ENCODE measurements at places on chromosomes 1 and 21.

DNA sequence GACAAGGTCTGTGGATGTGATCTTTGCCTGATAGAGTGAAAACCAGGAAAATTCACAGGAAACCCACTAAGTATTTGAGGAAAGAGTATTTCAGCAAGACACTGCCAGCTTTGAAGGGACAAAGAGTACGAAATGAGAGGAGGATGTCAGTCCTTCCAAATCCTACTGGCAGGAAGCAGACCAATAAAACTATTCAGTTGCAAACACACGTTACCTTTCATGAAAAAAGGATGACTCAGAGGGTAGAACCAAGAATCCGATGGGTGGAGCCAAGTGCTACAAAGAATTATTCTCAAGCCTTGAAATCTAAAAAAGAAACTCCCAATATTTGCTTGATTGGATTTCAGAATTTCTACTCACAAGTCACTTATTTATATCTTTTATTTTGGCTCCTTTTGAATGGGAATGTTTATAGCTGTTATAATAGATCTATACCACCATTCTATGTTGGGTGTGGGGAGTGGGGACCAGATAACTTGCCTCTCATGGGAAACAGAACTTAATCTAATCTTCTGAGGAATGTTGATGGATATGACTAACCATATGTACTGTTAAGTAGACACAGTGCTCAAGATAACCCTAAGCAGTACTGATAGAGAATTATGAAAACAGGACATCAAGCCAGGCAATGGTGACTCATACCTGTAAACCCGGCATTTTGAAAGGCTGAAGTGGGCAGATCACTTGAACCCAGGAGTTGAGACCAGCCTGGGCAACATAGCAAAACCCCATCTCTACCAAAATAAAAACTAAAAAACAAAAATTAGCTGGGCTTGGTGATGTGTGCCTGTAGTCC, 19.3 kb upstream of the HEATR1 start:
- no peak for DNase-seq

DNA sequence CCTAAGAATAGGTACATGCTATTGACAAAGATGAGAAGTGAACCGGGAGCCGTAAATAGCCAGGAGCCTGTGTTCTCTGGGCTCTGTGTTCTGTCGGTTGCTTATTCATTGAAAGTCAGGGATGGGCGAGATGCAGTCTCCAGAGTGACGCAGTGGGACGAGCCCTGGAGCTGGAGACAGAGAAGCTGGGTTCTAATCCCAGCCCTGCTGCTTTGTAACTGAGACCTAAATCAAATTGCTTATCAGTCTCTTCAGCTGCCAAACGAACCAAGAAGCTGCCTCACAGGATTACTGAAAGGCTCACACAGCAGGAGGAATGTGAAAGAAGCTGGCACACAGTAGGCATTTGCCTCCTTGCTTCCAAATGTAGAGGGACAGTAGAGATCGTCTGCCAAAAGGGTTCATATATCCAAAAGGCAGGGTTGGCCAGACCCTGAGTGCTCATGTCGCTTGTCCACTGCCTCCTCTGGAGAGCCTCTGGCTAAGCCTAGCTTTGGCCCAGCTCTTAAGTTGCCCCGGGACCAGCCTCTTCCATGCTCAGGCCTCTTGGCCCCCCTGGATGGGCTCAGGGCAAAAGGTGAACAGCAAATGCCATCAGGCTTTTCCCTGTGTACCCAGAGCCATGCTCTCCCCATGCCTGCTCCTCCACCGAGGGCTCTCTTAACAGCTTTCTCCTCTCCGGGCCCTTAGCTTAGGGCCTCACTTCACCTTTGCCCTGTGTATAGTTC, 134.2 kb upstream of the IPO9 start:
- DNase-seq, result no peak

- no peak for DNase-seq
These were observed 590.8 kb upstream of the PRMT6 start for GRCh38 chr1:106465666-106466065.

GRCh38 chr1:64922336-64922735, 44.0 kb downstream of the JAK1 start:
- DNase-seq, result no peak

GRCh38 chr1:221761354-221762002, 19.6 kb upstream of the DUSP10 start:
- DNase-seq, result no peak

- DNase-seq, result no peak
These were observed 10.4 kb downstream of the DNAJC6 start for GRCh38 chr1:65319754-65320153.

DNA sequence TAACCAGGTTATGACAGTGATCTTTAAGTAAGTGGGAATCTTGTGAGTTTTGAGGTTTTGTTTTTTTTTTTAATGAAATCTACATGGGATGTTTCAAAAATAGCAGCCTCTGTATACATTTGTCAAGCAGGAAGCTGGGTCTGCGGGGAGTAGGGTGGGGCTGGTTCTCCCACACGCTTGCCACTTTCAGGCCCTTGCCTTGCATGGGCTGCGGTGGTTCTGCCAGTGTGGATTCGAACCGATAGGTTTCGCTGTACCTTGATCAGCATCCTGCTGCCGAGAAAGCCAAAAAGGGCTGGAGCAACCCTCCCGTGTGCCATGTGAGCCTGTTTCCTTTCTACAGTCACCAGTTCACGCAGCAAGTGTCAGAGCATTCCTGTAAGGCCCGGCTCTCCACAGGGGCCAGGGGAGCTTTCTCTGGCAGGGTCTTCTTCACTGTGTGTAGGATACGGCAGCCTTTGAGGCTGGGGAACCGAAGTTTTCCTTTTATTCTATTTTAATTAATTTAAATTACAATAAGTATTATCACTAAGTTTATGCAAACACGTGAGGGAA, 79.2 kb upstream of the SAMD11 start:
- DNase-seq, result no peak

DNA sequence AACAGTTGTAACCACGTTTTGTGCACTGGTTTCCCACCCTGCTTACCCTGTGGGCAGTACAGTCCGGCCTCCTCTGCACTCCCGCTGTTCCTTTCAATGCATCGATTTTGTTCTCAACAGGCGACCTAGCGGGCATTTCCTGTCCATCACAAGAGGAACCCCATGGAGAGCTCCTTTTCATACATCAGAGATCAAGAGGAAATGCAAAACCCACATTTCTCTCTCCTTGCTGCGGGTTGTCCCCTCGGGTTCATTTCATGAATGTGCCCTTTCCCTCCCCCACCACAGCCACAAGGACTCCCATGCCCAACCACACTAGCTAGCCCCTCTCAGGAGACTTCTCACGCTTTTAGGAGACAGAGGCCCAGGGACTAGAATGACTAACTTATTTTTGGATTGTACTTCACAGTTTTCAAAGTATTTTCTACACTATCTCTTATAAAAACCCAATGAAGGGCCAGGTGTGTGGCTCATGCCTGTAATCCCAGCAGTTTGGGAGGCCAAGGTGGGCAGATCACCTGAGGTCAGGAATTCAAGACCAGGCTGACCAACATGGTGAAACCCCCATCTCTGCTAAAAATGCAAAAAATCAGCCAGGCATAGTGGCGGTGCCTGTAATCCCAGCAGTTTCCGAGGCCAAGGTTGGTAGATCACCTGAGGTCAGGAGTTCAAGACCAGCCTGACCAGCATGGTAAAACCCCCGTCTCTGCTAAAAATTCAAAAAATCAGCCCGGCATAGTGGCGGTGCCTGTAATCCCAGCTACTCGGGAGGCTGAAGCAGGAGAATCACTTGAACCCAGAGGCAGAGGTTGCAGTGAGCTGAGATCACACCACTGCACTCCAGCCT, 18.4 kb downstream of the ATP1A4 start:
- no peak for DNase-seq

DNA sequence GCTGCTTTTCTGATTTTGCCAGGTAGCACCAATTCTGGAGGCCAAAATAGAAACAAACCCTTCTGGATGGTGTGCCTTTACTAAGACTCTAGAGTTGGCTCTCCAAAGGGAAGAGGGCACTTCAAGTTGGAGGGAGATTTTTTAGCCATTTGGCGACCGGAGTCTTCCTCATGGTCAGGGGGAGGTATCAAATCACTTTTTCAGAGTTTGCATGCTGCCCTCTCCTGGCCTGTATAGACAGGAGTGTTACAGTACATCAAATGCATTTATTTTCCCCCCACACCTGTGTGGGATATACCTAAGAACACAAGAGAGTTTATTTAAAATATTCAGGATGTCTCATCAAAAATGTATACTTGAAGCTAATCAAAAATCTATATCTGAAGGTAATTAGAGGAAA, 3.2 kb downstream of the GREM2 start:
- no peak for DNase-seq

GRCh38 chr1:150555971-150556865, 7.0 kb downstream of the ADAMTSL4 start:
- DNase-seq, result no peak

DNA sequence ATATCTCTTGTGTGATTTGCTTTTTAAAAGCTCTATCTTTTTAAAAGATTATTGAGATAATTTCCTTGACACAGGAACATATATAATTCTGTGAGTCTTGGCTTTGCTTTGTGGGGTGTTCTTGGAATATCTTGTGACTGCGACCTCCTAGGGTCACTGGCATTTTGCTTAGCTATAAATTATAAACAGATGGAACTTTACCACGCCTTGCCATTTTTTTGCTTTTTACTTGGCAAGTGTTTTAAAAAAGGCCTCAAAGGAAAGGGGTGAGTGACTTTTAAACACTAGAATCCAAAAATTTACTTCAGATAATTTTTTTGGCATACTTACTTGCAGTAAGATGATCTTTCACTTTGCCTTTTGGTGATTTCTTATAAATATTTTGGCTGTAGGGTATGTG, 43.6 kb downstream of the ALG6 start:
- DNase-seq, result no peak

DNA sequence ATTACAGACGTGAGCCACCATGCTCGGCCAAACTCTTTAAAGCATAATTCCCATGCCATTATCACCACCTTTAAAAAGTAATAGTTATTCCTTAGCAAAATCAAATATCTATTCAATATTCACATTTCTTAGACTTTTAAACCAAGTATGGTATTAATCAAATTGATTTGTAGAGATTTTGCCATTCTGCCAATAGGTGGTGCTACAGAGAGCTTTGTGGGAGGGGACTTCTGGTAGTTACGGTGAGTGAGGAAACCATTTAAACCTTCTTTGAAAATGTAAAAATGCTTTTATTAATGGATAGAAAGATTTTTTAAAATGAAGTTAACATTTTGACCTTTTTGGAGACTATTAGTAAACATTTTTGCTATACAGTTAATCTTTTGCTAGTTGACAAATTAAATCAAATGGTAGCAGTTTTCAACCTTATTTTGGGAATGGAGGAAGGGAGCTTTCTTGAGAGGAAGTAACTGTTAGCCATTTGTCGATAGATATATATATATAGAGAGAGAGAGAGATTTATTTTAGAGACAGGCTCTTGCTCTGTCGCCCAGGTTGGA, 19.3 kb downstream of the IARS2 start:
- DNase-seq, result no peak

GRCh38 chr1:61083013-61083806, 849 bp downstream of the NFIA start:
- no peak for DNase-seq

- no peak for DNase-seq
These were observed 6.7 kb downstream of the WNT2B start for GRCh38 chr1:112515311-112516009.

DNA sequence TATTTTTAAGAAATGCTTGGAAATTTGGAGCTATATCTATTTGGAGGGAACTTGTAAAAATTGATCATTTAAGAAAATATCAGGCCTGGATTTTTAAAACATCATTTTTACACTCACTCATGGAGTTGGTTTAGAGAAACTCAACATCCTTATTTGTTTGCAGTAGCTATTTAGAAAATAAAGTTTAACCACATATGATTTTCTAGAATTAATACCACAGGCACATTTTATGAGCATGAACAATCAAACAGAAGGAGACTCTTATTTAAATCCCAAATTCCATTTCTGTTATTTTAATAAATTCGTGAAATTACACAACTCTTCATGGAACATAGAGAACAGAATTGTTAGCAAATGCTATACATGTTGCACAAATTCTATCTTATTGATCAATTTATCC, 3.2 kb downstream of the CDKN2C start:
- DNase-seq, result no peak

DNA sequence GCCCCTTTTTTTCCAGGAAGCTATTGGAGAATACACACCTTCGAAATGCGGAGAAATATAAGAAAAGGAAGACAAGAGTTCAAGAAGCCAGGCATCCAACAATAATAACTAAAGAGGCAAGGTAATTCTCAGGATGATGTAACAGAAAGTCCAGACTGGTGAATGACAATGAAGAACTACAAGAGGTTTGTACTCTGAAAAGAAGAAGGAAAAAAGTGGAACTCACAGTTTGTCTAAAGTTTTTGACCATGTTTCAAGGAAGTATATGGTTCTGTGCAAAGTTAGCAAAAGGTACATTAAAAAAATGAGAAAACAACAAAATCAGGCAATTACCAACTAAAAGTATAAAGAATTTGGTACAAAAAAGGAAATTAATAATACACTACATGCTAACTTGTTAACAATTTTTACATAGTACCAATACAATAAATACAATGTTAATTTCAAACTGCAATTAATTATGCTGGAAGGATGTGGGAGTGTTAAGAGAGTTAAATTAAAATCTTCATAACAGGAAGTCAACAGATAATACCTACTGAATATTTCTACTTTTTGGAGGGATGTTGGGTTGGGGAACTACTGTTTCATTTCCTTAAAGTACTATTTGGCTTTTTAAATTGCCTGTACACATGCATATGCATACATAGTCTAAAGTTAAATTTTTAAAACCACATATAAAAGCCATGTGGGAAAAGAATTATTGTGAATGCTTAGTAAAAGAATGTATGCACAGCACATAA, 12.9 kb upstream of the CD55 start:
- no peak for DNase-seq

GRCh38 chr1:110675060-110675791, 486 bp upstream of the KCNA3 start:
- no peak for DNase-seq

DNA sequence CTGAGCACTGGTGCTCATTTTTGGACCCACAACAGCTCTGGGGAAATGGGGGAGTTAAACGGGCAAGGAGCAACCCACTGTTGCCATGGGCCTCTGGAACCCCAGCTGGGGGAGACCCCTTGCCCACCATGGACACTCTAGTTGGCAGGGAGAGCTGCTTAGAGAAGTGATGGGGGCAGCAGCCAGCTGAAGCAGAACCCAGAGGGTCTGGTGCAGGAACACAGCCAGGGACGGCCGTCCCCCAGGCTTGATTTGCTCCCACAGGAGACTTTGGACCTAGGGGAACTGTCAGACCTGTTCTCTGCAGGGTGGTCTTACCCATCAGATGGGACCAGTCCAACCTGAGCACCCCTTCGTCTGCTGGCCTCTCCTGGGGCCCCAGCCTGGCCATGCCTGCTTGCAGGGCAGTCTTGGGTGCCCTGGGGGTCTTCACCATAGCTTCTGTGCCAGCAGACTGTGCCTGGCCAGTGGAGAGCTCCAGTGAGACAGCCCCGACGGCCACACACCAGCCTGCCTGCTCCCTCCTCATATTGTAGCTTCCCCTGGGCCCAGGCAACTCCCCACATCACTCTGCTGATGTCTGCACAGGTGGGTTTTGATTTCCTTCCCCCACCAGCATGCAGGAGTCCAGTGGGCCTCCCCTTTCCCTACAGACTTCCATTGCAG, 11.3 kb downstream of the SPATC1L start:
- DNase-seq, result no peak

Data from stimulated activated CD4-positive, alpha-beta T cell treated with anti-CD3 and anti-CD28 coated beads, Interleukin-1b, Interleukin-23, amount 100 ng/mL, for 4 hours (primary cell).